ENCODE measurements at places on chromosomes 16 and 17. TPM values are rescaled to one million over a fixed set of nuclear protein-coding genes. Genes with fewer than 3 reads are reported as not detected.
A peak's percentile ranks its signal among the peaks of the same experiment; 100 is the strongest.

- DNase-seq = no peak
Measured at GRCh38 chr17:20242271-20242670, 225.1 kb downstream of the LGALS9B start.

GRCh38 chr16:1047123-1047522, 25.4 kb upstream of the SSTR5 start:
- no peak for DNase-seq

- DNase-seq = no peak
Measured at GRCh38 chr17:49814781-49815529, 26.5 kb downstream of the KAT7 start.

- no peak for DNase-seq
Measured at GRCh38 chr17:20781260-20781659, 201.7 kb downstream of the CDRT15L2 start.

- no peak for DNase-seq
Measured at GRCh38 chr16:28011223-28011622, 52.3 kb downstream of the GSG1L start.

GRCh38 chr17:73493956-73494926, 150.0 kb downstream of the SDK2 start:
- no peak for DNase-seq

DNA sequence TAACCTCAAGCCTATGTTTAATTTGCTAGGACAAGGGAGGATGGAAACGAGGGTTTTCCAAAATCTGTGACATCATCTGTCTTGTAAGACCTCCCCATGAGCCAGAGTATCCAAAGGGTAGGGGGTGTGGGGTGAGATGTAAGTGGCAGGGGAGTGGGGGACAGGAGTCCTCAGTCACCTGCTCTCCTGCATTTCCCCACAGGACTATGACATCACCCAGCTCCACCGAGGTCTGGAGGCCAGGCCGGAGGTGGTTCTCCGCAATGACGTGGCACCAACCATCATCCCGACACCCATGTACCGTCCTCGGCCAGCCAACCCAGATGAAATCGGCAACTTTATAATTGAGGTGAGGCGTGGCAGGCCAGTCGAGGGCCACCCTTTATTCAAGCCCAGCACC, 41.5 kb upstream of the CDH1 start:
- DNase-seq = no peak

- DNase-seq = no peak
Measured at GRCh38 chr17:35555691-35556090, 4.9 kb downstream of the SLFN14 start.

DNA sequence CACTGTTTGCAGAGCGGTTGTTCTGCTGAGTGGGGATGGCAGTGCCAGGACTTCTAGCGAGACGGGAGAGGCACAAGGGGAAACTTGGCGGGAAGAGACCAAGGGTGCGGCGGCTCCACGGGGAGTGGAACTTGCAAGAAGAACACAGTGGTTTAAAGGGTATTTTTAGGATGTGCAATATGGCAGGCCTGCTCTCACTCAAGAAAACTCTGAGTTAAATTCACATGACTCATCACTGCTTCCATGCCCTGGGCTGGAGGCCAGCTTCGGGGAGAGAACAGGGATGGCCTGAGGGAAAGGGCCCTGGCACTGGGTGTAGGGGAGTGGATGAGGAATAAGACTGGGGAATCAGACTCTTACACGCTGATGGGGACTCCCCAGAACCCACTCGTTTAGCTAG, 13.3 kb upstream of the CD300LD start:
- DNase-seq = peak; percentile 5

GRCh38 chr17:30449480-30449879, 27.7 kb upstream of the GOSR1 start:
- no peak for DNase-seq

DNA sequence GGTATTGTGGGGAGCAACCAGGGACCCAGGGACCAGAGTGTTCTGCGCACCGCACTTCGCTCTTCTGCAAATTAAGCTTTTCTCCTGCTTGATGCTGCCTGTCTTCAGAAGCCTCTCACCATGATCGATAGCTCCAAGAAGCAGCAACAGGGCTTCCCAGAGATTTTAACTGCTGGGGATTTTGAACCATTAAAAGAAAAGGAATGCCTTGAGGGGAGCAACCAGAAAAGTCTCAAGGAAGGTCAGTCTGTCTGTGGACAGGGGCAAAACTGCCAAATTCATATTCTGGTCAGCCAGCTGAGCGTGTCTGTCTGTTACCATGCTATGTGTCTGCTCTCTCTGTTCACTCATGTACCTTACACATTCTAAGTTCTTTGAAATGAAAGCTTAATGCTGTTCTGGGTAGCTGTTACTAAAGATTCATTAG, 115.7 kb downstream of the MRTFB start:
- no peak for DNase-seq

GRCh38 chr17:77264617-77265230, 124.0 kb downstream of the SEC14L1 start:
- no peak for DNase-seq

Gene PKMYT1
- 3.6 TPM for polyA plus RNA-seq

Gene ARHGAP44
- 0.43 TPM for polyA plus RNA-seq

Gene KRT24
- not detected for polyA plus RNA-seq

Gene SULT1A3
- 6.2 TPM for polyA plus RNA-seq

Gene CA7
- not detected for polyA plus RNA-seq

Gene MYH1
- not detected for polyA plus RNA-seq

Gene EPN3
- not detected for polyA plus RNA-seq

Gene HASPIN
- 2.1 TPM for polyA plus RNA-seq
